ENCODE measurements at places on chromosomes 3 and 15. TPM values are rescaled to one million over a fixed set of nuclear protein-coding genes. Genes with fewer than 3 reads are reported as not detected.

The PARP9 gene
- total RNA-seq = 4.1 TPM

The CTXN2 gene
- total RNA-seq = 0.82 TPM

DNA sequence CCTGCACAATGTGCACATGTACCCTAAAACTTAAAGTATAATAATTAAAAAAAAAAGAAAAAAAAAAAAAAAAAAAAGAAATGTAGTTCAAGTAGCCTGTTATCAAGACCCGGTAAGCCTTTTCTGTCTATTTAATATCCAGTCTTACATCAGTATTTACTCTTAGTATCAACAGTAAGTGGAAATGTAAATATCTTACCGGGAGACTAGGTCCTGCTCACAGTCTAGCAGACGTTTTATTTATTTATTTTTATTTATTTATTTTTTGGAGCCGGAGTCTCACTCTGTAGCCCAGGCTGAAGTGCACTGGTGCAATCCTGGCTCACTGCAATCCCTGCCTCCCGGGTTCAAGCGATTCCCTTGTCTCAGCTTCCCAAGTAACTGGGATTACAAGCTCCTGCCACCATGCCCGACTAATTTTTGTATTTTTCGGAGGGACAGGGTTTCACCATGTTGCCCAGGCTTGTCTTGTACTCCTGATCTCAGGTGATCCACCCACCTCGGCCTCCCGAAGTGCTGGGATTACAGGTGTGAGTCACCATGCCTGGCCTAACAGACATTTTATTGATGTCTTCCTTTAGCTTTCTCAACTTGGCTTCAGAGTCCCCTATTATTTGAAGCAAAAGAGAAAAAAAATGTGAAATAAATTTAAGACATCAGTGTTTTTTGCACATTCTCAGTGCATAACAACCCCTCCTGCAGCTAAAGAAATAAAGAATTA, 19.9 kb downstream of the C2CD4B start:
- no peak for DNase-seq

The MYLK gene
- 6.1 TPM for total RNA-seq

The IL5RA gene
- under 0.01 TPM for total RNA-seq

The GMNC gene
- total RNA-seq = 0.41 TPM

- no peak for DNase-seq
Measured at GRCh38 chr3:39188271-39189149, 3.9 kb downstream of the XIRP1 start.

- DNase-seq = no peak
Measured at GRCh38 chr15:69439623-69440022, 13.0 kb upstream of the RPLP1 start.

Data from frontal cortex (tissue), 4 donors.